ENCODE measurements at places on chromosomes 5 and 9. TPM values are rescaled to one million over a fixed set of nuclear protein-coding genes. Genes with fewer than 3 reads are reported as not detected.

The ACOT12 gene
- total RNA-seq = not detected

The OTP gene
- total RNA-seq = not detected

The PCDHA1 gene
- not detected for total RNA-seq

The FGF10 gene
- total RNA-seq = 0.20 TPM

The PPP2R2B gene
- total RNA-seq = 0.76 TPM

The P4HA2 gene
- total RNA-seq = 19.0 TPM

The QSOX2 gene
- total RNA-seq = 3.0 TPM

The SNX24 gene
- 31.8 TPM for total RNA-seq

The OMD gene
- total RNA-seq = 0.40 TPM

The TMEM232 gene
- total RNA-seq = 0.56 TPM

The GDA gene
- total RNA-seq = 0.52 TPM

The PCDHAC2 gene
- total RNA-seq = 0.24 TPM

The SARDH gene
- total RNA-seq = 0.12 TPM

The MRPL22 gene
- 43.7 TPM for total RNA-seq

The TPRN gene
- total RNA-seq = 20.5 TPM

The CCNJL gene
- total RNA-seq = 2.6 TPM

The MED27 gene
- 17.9 TPM for total RNA-seq

The IFNA6 gene
- total RNA-seq = not detected

The IGIP gene
- 2.6 TPM for total RNA-seq

The IL4 gene
- not detected for total RNA-seq

The APBA1 gene
- 0.76 TPM for total RNA-seq

The FAM78A gene
- total RNA-seq = 0.72 TPM

The FAM221B gene
- not detected for total RNA-seq

The PPP3R2 gene
- not detected for total RNA-seq

The OTULINL gene
- total RNA-seq = 0.88 TPM

The PCSK5 gene
- total RNA-seq = 13.6 TPM

The CCDC183 gene
- not detected for total RNA-seq

The PHYHD1 gene
- total RNA-seq = 12.4 TPM

The TLR4 gene
- total RNA-seq = 1.0 TPM

The PCDHA9 gene
- total RNA-seq = 0.04 TPM

The PAEP gene
- not detected for total RNA-seq

The PLCXD3 gene
- 0.48 TPM for total RNA-seq

The MPDZ gene
- total RNA-seq = 2.2 TPM

The SLC31A1 gene
- 22.2 TPM for total RNA-seq

The CACNA1B gene
- not detected for total RNA-seq

The PCDHGA4 gene
- total RNA-seq = 0.48 TPM

The NADK2 gene
- 13.6 TPM for total RNA-seq

The FAM169A gene
- 1.5 TPM for total RNA-seq

The RASEF gene
- 8.1 TPM for total RNA-seq

The SOX30 gene
- total RNA-seq = not detected

The IL9 gene
- total RNA-seq = not detected

The TIFAB gene
- not detected for total RNA-seq

The SPATA31C2 gene
- not detected for total RNA-seq

The AGXT2 gene
- not detected for total RNA-seq

The CSNK1A1 gene
- 404 TPM for total RNA-seq

The IFT74 gene
- total RNA-seq = 7.4 TPM

The IFNA7 gene
- total RNA-seq = not detected

The SHOC1 gene
- total RNA-seq = 0.56 TPM

The FAM151B gene
- total RNA-seq = 1.3 TPM
